ENCODE measurements at places on chromosomes 3 and 15.

GRCh38 chr3:180624714-180625113 lies 22.8 kb downstream of the TTC14 start:
- no peak for DNase-seq

GRCh38 chr15:67762610-67763368 lies 62.5 kb upstream of the SKOR1 start:
- DNase-seq, result no peak

DNA sequence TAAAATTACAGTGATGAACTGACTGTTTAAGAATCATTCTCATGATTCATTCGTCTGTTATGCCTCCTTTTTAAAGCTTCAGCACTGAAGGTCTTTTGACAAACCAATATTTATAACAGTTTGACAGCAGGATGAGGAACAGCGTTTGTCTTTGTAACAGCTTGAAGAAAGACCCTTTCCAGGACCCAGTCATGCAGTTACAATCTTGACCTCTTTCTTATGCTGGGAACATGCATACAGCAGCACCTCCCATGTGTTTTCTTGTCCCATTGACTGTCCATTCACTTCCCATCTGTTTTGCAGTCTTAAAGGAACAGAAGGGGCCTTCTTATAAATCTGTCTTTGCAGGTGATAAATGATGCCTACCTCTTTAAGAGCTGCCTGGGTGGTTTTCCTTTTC lies 87.2 kb downstream of the OPA1 start:
- peak; percentile 73 for DNase-seq

DNA sequence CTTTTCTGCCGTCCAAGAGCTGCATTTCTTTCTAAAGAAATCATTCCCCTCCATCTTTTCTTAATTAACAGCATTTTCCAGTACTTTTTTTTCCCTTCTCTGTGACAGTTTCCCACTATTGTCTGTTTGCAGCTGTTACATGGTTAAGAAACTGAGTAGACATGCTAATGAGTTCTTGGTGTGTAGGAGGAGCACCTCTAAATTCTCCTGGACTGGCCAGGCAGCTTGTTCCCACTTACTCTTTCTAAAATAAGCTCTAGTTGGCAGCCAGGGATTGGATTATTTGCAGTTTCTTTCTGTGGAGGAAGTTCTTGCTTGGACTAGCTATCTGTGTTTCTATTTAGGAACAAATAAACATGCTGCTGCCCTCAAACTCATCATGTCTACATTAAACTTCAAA lies 235.1 kb upstream of the GAP43 start:
- DNase-seq, result peak; percentile 27

- DNase-seq, result no peak
These were observed 83.3 kb upstream of the KCNH8 start for GRCh38 chr3:19065027-19065426.

- peak; percentile 31 for DNase-seq
These were observed 60.3 kb downstream of the UBE3A start for GRCh38 chr15:25378501-25378901.

Measured in fibroblast of upper back skin (primary cell).